ENCODE measurements at places on chromosomes 4 and X.

DNA sequence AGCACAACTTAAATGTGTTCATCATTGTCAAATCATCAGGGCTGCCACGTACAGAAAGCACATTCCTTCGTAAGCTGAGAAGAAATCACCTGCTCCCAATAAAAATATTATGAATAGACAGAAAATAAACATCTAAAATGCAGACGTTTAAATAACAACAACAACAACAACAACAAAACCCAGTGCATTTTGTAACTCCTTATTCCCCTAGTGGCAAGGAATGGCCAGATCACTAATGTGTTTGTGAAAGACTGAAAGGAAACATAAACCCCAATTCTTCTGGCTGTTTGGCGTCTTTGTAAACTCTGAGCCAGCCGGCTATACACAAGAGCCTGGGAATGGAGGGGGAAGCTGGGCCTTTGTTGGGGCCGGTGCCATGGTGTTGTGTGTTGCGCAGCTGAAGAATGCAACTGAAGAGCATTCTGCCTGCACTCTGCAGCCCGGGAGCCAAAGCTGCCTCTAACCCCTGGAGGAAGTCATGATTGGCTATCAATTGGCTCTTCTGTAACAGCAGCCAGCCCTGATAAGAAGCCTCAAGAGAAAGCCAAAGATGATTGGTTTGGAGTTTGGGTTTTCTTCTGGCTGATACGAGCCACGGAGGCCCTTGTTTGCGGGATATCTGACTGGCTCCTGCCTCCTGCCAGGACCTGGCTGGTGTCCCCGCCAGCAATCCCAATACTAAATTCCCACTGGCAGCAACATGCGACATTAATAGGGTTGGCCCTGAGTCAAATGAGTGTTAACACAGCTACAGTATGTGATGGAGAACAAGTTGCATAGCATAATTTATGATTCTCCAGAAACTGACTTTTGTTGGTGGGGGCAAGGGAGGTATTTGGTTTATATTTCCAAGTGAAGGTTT is 89.7 kb upstream of the TFDP3 start:
- DNase-seq, result no peak

- no peak for DNase-seq
Observed at GRCh38 chr4:78361621-78362120, 189.9 kb upstream of the ANXA3 start.

DNA sequence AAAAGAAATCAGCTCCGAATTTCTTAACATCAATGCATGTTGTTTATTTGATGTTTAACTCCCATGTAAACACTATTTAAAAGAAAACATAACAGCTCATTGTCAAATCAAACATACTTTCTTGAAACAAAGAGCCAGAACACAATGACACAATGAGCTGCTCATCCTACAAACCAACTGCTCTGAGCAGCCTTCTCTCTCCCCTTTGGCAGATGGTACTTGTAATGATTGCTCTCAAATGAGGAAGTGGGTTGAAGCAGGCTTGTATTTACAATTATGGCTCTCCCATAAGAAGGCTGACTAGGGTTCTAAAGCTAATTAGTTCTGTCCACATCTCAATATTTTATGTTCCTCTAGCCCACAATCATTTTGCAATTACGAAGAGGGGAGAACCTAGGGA is 637.8 kb upstream of the ADGRL3 start:
- DNase-seq, result no peak

DNA sequence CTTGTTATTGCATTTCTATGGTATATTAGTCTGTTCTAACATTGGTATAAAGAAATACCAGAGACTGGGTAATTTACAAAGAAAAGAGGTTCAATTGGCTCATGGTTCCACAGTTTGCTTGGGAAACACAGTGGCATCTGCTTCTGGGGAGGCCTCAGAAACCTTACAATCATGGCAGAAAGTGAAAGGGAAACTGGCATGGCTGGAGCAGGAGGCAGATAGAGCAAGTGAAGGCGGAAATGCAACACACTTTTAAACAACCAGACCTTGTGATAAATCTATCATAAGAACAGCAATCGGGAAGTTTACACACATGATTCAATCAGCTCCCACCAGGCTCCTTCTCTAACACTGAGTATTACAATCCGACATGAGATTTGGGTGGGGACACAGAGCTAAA is 346.6 kb upstream of the GNPDA2 start:
- DNase-seq, result no peak

DNA sequence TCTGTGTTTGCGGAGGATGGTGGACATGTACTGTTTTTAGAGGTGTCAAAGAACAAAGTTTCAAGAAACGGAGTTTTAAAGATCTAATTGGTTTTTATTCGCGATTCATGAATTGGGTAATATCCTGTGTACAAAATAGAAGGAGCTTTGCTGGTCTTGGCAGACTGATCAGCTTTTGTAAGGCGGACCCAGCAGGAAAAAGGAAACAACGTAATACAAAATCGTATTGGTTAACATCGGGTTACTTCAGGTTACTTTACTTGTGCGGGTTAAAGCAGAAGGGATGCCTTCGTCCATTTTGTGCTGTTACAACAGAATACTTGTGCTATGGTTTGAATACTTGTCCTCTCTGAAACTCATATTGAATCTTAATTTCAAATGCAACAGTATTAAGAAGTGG is 11.4 kb upstream of the NYX start:
- no peak for DNase-seq

GRCh38 chr4:39346856-39347519 is 19.2 kb downstream of the RFC1 start:
- DNase-seq, result no peak

DNA sequence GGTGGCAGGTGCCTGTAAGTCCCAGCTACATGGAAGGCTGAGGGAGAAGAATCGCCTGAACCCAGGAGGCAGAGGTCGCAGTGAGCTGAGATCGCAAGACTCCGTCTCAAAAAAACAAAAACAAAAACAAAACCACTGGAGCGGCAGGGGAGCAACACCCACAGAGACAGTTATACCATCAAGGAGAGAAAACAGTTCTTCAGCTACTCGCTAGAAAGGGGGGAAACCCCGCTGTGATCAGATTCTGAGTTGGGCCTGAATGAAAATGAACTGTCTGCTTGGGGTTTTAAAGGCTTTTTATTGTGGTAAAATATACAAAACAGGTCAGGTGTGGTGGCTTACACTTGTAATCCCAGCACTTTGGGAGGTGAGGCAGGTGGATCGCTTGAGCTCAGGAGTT is 16.8 kb upstream of the IRAK1 start:
- DNase-seq, result no peak

- DNase-seq, result no peak
Observed at GRCh38 chr4:113784497-113785250, 23.1 kb upstream of the CAMK2D start.

- DNase-seq, result no peak
Observed at GRCh38 chr4:1850276-1850675, 5.7 kb downstream of the LETM1 start.

- DNase-seq, result no peak
Observed at GRCh38 chr4:26820346-26820745, 40.3 kb upstream of the STIM2 start.

DNA sequence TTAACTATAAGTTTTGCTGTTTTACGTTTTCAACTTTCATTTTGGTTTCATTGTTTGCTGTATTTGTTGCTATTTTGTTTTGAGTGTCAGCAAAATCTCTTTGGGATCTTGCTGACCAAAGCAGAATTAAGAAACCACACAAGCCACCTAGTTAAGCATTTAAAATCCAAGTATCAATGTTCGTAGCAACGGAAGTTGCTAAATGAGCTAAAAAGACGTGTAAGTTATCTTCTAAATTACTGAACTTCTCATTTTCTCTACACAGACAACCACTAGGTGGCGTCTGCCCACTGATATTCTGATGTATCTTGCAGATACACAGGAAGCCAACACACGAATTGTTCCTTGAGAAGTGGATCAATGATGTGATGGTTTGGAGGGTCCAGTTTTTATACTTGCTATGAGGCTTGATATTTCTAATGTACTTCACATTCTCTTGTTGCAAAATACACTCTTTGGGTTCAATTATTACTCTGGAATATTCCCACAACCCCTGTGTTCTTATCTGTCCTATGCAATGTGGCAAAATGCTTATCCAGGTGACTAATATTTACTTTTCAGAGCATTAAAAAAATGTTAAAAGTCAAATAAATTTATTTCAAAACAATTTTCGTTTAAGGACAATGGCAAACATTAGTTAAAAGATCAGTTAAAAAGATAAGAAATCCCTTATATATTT is 250.5 kb downstream of the TECRL start:
- DNase-seq, result no peak

GRCh38 chr4:151931563-151931962 is 170.8 kb upstream of the GATB start:
- DNase-seq, result no peak

GRCh38 chr4:2011583-2011982 is 2.8 kb upstream of the NELFA start:
- no peak for DNase-seq

DNA sequence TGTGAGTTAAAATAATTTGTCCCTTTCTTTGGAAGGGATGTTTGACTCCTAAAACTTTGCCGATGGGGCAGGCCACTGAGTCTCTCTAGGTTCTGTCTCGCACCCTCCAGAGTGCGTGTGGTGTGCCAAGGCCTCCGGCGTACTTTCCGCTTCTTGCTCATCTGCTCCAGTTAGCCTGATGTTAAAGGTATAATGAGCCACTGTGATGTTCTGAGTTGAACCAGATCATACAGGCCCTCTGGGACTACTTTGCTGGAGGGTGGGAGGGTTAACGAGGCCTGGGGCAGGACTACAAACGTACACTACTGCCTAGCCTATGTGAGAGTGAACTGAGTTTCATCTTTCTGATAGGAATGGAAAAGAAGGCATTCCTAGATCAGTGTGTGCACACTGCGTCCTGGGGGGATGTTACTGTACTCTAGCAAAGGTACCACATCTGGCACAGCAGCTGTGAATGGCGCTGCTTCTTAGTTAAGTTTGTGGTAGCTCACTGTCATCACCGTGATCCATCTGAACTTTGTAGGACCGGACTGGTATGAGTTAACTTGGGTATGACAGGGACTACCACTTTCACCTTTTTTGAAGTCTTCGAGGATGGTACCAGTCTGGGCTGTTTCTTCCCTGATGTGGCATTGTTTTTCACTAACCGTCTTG is 60.2 kb downstream of the RGS12 start:
- DNase-seq, result peak; percentile 18

DNA sequence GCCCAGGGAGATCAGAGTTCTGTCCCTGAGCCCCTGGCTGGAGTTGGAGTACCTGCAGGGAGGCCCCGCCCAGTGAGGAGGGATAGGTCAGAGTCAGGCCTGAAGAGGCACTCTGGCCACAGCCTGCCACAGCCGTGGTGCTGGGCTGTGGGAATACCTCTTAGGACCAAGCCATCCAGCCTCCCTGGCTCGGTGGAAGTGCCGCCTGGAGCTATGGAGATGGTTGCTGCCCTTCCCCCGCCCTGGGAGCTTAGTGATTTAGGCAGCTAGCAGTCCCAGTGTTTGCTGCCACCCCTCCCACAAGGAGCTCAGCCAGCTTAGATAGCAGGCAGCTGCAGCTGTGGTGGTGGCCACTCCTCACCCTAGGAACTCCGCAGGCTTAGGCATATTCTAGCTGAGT is 446.3 kb upstream of the GNPDA2 start:
- no peak for DNase-seq

GRCh38 chrX:155747520-155747919 is 133.6 kb upstream of the VAMP7 start:
- no peak for DNase-seq

DNA sequence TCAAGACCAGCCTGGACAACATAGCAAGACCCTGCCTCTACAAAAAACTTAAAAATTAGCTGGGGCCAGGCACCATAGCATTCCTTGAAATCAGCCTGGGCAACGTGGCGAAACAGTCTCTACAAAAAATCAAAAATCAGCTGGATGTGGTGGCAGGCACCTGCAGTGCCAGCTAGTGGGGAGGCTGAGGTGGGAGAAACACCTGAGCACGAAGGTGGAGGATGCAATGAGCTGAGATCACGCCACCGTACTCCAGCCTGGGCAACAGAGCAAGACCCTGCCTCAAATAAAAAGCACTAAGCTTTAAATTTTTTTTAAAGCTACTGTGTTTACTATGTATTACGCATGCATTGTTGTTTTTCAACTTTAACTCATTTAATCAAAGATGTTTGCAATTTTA is 3.2 kb downstream of the RPL9 start:
- no peak for DNase-seq

DNA sequence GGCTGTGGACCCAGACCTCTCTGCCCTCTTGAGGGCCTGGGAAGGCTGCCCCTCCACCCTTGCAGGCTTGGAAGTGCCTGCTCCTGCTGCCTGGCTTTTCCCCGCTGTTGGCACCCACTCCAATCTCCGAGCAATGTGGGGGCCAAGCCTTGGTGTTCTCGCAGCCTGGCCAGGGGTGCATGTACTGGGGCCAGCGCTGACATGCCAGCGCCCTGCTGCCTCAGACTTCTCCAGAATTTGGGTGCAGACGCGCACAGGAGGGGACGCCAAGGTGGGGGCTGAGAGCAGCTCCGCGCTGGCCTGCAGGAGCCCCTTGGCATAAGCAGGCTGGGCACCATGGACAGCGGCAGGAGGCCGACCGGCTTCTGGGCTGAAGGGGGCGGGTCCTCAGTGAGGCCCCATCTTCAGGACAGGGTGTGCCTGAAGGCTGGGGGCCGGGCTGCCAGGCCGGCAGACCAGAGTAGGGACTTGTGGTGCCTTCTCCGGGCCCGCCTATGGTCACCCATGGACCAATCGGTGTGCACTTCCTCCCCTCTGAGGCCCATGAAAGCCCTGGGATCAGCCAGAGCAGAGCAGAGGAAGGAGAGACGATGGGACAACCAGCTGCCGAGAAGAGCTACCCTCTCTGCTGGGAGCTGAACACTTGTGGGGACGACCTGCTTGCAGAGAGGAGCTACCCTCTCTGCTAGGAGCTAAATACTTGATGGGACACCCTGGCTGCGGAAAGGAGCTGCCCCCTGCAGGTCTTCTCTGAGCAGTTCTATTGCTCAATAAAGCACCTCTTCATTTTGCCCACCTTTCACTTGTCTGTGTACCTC is 118.3 kb downstream of the DNAAF6 start:
- DNase-seq, result peak; percentile 58

DNA sequence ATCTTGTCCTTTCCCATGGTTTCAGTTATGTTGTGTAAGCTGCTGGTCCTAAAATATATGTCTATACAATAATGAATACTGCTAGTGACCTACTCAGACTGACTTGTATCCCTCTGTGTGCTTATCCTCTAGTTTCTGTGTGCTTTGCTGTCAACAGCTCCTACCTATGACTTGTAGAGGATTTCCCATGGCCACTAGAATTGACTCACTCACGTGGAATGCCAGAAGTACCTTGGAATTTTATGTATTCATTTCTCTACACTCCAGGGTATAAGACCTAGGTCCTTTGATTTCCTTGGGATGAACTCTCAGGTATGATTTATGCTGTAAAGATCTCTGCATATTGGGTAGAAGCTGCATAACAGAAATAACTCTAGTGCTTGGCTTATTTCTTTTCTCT is 279.9 kb upstream of the SLIT2 start:
- DNase-seq, result no peak

DNA sequence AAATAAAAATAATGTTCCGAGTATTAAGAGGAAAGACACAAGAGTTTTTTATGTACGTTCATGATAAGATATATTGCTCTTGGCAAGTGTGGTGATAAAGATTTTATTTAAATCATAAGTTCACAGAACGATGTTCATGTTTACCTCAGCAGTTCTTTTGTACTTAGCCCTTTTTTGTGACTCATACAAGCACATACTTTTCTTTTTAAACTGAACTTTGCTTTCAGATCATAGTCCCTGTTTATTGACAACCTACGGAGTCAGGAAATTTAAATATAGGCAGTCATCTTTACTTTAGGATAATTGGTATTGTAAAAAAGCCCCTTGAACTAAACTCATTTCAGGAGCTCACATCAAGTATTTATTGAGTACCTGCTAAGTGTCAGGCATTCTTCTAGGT is 1.3 kb upstream of the CTSO start:
- DNase-seq, result no peak
